Right renal cortex interstitium (tissue), 3 donors: ENCODE measurements at places on chromosomes 3 and 15. TPM values are rescaled to one million over a fixed set of nuclear protein-coding genes. Genes with fewer than 3 reads are reported as not detected.

Gene ZMYND10
- polyA plus RNA-seq: 3.3 TPM

Gene PROK2
- 0.08 TPM for polyA plus RNA-seq

Gene UPK1B
- 8.6 TPM for polyA plus RNA-seq

Gene LRRC34
- 13.3 TPM for polyA plus RNA-seq

Gene DUOXA2
- not detected for polyA plus RNA-seq

Gene DLL4
- 6.6 TPM for polyA plus RNA-seq

Gene PLS1
- polyA plus RNA-seq: 29.7 TPM

Gene SLC6A20
- 0.07 TPM for polyA plus RNA-seq

Gene AP3B2
- 2.8 TPM for polyA plus RNA-seq

DNA sequence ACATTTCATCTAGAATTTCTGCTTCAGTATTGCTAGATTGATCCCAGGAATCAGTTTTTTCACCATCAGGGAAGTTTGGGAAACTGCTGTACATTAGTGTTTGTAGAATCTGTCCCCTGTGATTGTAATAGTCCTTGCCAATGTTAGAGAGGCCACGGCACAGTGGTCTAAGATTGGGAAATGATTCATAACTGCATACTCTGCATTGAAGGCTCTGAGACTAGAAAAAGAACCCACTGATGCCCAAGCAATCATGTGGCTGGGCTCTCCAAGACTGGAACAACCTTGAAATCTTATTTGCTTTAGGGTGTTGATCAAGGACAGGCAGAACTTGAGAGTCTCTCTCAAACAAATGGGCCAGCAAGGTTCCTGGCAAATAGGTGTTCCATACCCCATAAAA lies 245.6 kb upstream of the LRTM1 start:
- DNase-seq: no peak

GRCh38 chr15:36814708-36815107 lies 235.3 kb downstream of the CDIN1 start:
- no peak for DNase-seq

DNA sequence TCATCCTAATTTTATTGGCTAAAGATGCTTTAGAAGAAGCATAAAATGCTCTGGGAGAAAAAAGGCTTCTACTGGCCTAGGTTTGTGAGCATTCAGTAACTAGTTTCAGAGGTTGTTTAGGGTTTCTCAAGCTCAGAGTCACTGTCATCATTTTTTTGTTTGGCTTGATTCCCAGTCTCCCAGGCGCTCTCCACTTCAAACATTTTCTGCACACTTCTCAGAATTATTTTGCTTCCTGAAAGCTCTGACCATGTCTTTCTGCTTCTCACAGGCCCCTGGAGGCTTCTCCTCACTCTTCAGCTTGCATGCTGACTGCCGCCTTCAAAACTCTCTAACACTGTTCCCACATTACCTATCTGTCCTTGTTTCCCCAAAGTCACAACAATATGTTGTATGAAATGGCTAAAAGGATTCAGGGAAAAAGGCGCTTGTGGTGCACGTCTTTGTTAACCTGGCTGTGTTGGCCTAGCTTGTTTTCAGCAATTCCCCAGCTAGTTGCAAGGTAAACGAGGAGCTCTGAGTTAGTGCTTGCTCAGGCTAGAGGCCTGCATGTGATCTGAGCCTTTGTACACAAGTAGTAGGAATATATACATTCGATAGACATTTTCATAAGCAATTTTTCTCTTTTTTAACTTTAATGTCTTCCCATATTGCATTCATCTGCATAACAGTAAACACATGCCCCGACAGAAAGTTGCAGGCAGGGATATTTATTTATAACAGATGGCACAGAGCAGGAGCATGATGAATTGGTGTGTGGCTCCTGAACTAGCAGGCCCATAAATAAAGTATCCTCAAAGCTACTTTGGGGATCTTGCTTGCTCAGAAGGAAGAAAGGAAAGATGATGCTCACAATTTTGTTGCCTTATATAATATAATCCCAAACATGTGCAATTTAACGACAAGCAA lies 129.2 kb upstream of the DPH6 start:
- no peak for DNase-seq

DNA sequence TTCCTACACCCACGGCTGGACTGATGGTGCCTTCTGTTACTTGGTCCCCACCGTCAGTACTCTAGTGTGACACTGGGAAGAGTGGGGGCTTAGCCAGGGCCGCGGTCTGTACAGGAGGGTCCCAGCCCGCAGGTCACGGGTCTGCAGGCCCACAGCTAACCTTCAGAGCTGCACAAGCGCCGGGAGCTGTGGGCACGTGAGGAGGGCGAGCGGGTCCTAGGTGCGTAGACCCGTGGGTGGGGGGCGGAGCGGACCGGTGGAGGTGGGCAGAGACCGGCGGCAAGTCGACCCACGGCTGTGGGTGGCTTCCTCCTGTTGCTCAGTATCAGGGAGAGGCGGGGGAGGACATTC lies 1.2 kb downstream of the TNFAIP8L3 start:
- DNase-seq: no peak

GRCh38 chr3:83523470-83524073 lies 1435.2 kb upstream of the CADM2 start:
- peak; percentile 19 for DNase-seq

DNA sequence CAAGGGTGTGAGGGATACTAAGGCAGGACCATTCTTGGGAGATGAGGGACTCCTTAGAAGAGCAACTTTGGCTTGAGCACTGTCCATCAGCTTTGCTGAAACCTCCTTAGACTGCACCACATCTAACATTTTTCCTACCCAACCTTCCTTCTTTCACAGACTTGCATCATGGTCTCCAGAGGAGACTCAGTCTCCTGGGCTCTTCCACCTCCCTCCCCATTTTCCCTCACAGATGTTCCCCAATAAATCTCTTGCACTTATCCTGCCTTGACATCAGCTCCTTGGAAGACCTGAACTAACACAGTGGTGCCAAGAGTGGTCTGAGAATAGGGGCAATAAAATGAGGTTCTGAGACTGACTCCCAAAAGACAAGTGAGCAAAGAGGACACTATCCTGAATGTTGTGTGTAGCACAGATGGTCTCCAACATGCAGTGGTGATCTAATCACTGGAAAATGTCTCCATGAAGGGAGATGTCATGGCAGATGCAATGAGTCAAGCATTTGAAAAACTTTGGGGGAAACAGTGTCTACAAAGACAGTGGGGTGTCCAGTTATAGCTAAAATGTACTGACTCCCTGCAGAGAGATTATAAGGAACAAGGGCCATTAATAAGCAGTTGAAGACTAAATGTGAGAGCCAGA lies 26.0 kb upstream of the BOC start:
- no peak for DNase-seq

GRCh38 chr3:140277886-140278285 lies 342.9 kb downstream of the CLSTN2 start:
- no peak for DNase-seq

DNA sequence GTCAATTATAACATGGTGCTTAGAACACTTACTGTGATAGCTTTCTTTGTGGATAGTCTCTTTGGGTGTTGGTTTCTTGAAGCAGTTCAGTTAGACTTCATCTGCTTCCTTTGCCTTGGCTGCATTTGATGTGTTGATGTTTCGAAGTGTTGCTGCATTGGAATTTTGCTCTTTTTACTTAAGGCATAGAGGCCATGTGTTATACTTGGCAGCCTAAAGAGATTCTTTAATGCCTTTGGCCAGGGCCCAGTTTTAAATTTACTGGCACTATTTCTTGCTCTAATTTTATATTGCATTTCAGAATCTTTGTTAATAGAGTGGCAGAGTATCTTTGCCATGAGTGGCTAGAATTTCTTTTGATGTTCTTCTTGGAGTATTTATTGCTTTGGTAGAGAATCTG lies 21.2 kb downstream of the NR1D2 start:
- DNase-seq: no peak

DNA sequence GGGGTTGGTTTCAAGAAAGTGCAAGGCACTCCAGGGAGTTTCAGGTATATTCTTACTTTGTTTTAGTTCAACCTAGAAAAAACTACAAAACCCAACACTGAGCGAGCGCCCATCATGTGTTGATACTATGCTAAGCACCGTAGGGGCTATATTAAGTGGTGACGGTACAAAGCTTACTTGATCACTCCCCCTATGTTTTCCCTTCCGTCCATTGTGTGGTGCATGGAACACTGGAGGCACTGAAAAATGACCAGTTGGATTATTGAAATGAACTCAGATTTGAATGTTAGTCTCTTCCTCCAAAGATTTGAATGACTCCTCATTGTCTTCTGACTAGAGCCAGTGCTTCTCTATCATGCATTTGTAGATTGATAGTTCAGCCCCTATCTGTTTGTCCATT lies 6.6 kb downstream of the MYZAP start:
- DNase-seq: no peak

- no peak for DNase-seq
Measured at GRCh38 chr3:185715091-185715490, 109.8 kb downstream of the IGF2BP2 start.

- no peak for DNase-seq
Measured at GRCh38 chr3:49410846-49411534, 786 bp downstream of the RHOA start.

- DNase-seq: no peak
Measured at GRCh38 chr3:181432992-181433391, 278.7 kb upstream of the SOX2 start.

- DNase-seq: no peak
Measured at GRCh38 chr15:31352911-31353811, 26.5 kb downstream of the KLF13 start.

DNA sequence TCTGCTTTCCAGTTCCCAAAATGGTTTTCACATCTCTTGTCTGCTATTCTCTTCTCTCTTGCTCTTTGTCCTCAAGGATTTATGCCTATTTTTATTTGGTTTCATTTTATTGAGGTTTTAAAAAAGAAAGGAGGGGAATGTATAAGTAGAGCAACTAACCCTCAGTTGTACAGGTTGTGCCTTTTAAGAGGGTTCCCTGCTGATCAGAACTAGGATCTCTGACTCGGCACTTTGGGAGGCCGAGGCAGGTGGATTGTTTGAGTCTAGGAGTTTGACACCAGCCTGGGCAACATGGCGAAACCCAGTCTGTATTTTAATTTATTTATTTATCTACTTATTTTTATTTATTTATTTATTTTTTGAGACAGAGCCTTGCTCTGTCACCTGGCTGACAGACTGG lies 123.6 kb downstream of the ZNF609 start:
- DNase-seq: no peak

GRCh38 chr3:111809186-111809585 lies 49.9 kb upstream of the PHLDB2 start:
- no peak for DNase-seq

- DNase-seq: no peak
Measured at GRCh38 chr15:37111427-37111717, 11.0 kb upstream of the MEIS2 start.

- DNase-seq: no peak
Measured at GRCh38 chr15:99495430-99496301, 70.1 kb upstream of the MEF2A start.

DNA sequence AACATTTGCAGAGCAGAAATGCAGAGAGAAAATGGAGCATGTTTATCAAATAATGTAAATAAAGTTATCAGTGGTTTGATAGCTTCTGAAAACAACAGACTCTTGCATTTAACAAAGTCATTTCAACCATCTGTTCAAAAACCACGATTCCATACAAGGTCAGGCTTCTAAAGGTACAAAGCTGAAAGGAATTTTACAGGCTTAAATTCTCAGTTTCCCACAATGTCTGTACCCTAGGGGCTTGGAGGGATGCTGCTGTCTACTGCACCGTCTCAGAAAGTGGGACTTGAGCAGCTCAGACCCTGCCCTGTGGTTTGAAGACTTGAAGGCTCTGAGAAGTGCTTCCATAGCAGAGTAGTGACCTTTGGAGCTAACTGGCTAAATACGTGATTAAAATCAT lies 30.4 kb upstream of the TM4SF1 start:
- no peak for DNase-seq

GRCh38 chr3:17074559-17074958 lies 189.8 kb downstream of the PLCL2 start:
- no peak for DNase-seq

DNA sequence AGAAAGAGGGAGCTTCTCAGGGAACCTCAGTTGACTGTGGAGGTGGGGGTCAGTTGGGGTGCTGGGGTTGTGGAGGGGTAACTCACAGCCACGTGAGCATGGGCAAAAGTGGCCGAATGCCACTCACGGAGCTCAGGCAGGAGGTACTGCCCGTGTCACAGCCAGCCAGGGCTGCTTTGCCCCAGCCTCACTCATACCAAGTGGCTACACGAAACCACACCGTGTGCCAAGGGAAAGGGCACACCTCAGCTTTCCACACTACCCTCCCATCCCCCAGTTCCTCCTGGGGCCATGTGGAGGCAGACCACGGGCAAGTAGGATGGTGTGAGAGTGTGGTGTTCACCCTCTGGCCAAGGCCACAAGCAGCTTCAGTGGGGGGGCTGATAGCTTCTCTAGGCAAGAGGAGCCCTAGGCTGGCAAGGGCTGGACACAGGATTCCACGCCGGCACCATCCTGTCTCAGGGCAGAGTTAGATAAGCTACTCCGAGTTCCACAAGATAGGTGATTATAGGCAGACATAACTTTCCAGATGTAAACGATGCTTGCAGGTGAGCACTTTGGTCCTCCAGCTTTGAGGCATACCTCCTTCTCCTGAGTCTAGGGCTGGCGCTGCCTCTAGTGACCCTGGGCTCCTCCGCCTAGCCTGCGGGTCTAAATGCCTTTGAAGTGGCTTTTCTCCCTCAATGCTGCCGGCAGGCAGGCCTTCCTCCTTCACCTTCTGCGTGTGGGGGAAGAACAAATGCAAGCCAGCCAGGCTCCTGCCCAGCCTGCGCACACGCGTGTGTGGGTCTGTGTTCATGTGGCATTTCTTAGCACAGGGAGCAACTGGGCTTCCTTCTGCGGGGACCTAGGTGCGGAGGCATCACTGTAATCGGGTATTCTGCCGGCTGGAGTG lies 25.0 kb downstream of the RGMA start:
- DNase-seq: no peak

GRCh38 chr3:14502472-14502871 lies 37.7 kb downstream of the GRIP2 start:
- DNase-seq: no peak

DNA sequence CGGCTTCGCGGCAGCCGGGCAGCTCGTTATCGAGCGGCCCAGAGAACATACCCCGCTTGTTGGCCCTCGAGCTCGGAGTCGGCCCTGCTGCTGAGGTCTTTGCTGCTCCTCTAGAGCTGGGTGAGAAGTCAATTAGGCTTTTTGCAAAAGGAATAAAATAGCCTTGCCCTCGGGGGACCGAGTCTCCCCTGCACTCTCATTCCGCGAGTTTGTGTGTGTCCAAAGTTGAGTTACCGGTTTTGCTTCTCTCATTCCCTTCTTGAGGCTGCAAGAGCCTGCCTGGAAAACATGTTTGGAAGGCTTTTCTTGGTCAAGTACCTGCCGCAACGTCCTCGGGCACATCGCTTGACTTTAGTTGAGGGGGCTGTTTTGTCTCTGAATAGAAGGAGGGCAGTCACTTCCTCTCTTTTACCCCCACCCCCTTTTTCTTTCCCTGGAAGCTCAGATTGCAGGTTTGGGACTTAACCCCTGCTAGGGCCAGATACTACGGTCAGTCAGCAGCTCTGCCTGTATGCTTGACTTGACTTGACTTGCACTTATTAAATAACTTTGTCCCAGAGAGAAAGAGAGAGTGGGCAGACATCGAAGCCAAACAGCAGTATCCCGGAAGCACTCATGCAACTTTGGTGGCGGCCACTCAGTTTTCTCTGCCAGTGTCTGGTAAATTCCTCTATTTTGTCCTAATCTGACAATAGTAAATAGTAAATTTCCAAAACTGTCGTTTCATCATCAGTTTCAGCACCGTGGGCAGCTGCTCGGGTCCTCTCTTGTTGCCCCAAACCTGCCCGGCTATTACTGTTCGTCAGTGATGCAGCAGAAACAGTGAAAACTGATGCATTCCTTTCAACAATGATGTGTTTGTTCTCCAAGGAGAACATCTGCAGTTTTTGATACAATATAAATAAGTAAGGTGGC lies 609 bp downstream of the RNF13 start:
- peak; percentile 63 for DNase-seq

- DNase-seq: no peak
Measured at GRCh38 chr3:75049533-75049932, 435.1 kb upstream of the CNTN3 start.
